Activated naive CD4-positive, alpha-beta T cell treated with anti-CD3 and anti-CD28 coated beads for 36 hours (primary cell): ENCODE measurements at places on chromosomes 7 and 10.

DNA sequence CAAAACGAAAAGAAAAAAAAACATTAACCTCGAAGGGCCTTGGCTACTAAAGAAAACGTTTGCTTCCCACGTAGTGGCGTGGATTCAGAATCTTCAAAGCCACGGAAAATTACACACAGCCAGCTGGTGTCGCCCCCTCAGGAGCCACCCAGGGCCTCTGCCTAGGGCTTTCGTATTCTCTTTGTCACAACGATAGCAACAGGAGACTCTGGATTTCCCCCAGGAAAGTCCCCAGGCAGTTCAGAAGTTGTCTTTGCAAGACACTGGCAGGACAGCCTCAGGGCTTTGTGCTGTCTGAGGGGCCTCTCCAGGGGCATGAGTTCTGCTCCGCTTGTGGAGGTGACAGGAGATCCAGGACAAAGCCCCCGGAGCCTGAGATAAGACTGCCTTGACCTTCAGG, 150.2 kb upstream of the INSYN2A start:
- DNase-seq = peak; percentile 32

- DNase-seq = no peak
Observed at GRCh38 chr10:76697923-76698322, 939.7 kb downstream of the KCNMA1 start.

DNA sequence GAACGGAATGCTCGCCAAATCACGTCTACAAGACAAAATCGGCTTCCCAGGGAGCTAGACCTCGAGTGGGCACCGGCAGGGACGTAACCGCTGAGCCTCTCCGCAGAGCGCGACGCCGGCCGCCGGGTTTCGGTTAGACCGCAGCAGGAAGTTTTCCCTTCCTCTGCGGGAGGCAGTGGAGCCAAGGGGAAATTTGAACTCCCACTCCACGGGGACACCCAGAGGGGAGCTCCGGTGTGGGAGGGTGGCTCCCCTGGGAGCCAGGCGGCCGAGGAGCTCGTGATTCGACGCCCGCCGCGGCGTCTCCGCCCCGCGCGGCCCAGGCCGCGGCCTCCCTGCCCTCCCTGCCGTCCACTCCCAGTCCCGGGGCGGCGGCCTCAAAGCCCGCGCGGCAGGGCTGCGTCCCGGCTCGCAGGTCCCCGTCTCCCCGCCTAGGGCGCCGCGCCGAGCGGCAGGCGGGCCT, 426 bp downstream of the SYPL1 start:
- DNase-seq = peak; percentile 53

- DNase-seq = no peak
Observed at GRCh38 chr10:1178506-1178905, 122.3 kb downstream of the WDR37 start.
